Dermis blood vessel endothelial cell (primary cell): ENCODE measurements at places on chromosomes 7 and 10. TPM values are rescaled to one million over a fixed set of nuclear protein-coding genes. Genes with fewer than 3 reads are reported as not detected.

DNA sequence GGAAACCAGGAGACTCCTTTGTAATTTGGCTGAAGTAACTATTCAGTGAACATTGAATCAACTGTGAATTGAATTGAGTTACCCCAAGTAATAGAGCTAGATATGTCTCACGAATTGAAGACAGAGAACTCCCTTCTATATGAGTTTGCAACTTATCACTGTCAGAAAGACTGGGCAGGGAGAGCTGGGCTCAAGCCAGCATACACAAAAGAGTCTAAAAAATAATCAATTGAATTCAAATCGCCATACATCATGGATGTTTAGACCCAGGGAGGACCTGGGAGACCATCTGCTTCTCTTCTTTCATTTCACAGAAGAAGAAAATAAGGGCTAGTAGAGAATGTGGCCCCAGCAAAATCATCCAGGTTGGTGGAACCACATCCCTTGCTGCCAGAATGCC is 503.1 kb upstream of the AUTS2 start:
- DNase-seq = no peak

DNA sequence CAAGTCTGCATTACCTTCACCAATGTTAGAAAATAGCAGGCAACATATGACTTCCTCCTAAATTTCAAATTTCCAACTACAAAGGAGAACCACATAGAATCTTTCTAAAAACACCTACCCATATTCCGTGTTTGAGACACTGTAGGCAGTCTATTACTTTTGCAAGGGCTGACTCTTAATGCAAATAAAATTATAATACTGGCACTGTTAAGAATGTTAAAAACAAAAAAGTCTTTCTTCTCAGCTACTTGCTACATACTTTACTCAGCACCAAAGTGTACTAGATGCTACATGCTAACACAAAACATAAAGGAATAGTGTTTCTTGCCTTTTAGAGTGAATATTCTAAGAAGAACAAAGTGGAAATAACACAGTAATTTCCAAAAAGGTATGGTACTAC is 65.4 kb downstream of the SRPK2 start:
- DNase-seq = no peak

DNA sequence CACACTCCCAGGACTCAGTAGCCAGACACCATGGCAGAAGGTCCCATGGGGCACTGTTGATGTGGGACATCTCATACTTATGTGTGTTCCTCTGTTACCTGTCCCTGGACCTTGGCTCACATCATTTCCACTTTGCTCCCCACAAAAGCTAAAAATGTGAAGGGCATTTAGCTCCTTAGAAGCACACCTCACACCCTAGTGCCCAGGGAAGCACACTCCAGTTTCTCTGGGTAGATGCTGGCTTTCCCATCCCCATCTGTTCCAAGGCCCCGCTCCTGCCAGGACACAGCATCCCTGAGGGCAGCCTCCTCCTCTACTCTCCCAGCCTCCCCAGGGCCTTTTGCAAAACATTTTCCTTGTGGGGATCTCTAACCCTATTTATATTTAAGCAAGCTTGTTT is 572.4 kb upstream of the MGMT start:
- DNase-seq = no peak

- peak; percentile 45 for DNase-seq
Observed at GRCh38 chr10:35420044-35420443, 83.7 kb downstream of the CCNY start.

- DNase-seq = no peak
Observed at GRCh38 chr7:108598153-108598552, 28.5 kb downstream of the DNAJB9 start.

DNA sequence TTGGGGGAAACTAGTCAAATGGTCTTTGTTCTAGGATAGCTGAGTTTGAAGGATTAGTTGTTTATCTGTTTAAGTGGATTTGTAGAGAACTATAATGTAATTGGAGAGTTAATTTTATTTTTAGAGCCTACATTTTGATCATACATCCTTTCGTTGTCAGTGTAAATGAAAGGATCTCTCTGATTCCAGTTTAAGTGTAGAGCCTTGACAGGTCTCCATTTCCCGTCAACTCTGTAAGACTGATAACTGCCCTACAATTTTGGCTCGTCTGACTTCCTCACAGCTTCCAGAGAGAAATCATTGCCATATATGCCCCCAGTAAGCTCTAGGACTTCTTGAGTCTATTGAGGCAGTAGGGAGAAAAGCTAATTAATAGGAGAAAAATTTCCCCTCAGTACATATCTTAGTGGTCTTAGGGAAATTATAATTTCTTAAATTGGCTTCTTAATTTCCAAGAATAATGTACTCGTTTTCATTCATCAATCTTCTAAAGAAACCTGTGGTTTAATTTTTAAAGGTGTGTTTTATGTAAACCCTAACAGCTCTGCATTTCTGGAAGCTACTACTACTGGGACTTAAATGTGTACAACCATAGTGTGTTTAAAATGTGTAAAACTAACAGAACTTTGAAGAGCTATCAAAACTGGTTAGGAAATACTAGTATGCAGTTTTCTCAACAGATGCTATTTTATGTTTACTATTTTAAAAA is 3.8 kb downstream of the KMT2E start:
- peak; percentile 52 for DNase-seq

DNA sequence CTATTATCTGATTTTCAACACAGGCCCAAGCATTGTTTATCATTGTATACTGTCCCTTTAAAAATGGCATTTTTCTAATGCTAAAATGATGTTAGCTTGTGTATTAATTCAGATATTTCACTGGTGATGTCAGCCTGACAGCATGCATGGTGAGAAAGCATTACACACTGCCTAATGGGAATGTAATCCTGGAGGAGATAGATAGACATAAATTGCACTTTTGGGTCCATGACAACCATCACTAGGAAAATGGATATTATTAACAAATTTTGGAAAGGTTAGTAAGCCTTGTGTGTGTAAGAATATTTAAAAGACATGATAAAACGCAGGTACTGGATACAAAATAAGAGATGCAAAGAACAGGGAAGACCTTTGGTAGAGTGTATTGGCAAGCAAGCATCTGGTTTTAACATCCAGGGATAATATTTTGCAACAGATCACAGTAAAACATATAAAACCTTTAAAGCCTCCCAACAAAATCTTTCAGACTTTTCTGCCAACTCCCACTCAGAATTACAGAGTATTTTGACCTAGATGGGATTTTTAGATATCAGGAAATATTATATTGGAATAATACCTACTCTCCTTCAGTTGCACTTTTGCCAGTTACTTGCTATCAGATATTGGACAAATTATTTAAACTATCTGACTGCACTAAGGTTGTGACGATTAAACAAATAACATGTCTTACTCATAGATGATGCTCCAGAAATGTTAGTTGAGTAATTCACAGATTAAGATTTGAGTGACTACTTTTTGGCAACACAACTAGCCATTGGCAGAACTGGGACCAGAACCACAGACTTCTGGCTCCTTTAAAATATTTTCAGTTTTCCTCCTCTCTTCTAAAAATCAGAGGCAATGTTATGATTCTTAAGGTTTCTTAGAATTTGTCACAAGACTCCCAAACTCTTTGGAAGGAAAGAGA is 291.6 kb upstream of the SEMA3C start:
- no peak for DNase-seq

DNA sequence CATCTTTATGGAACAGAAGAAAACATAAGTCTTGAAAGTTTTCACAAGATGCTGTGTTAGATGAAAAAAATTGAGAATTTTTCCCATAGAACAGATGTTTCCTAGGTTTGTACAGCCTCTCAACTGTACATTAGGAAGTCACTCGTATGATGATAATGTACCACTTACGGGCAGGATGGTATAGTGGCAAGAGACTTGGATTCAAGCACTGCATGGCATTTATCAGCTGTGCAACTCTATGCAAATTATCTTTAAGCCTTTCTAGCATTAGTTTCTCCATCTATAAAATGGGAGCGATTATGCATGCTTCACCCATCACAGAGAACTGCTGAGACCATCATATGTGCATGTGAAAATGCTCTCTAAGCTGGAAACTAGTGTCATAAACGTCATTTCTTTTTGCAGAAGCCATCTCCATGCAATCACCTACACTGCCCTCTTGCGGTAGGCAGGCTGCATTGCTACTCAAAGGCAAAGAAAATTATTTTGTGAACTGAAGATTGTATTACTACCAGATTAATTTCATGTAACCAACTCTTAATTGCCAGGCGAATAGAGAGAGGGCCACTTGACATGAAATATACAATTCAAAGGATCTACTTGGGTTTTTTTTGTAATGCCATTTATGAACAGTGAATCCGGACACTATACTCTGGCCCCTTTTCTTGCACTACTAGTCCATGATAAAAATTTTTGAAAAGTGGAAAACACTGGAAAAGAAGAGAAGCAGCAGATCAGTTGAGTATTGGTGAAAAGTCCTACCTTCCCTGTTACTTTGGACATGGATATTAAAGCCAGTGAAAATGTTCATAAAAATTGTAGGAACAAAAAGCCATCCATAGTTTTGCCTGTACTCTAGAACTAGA is 102.3 kb downstream of the JAZF1 start:
- peak; percentile 72 for DNase-seq

GRCh38 chr10:117096599-117097201 is 41.4 kb downstream of the VAX1 start:
- no peak for DNase-seq

DNA sequence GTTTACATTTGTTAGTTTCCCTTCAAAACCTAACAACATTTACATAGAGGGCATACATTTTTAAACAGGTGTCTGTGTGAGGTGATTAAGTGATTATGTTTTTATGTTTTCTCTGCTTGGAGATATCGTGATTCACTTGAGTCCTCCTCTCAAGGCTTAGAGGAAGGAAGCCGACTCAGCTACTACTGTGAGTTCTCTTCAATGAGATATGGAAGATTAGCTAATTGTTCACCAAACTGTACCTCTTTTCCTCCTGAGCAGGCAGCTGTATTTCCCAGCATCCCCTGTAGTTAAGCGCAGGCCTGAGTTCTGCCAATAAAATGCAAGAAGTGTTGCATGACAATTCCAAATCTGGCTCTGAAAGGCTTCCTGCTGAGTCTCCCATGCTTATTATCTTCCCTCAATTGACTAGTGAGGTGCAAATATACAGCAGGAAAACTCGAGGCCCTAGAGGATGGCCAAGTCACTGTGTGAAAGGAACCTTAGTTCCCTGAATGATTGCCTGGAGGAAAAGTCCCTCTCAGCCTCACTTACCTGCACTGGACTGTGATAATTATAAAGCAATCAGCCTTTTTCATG is 528.7 kb downstream of the GRM8 start:
- peak; percentile 59 for DNase-seq

DNA sequence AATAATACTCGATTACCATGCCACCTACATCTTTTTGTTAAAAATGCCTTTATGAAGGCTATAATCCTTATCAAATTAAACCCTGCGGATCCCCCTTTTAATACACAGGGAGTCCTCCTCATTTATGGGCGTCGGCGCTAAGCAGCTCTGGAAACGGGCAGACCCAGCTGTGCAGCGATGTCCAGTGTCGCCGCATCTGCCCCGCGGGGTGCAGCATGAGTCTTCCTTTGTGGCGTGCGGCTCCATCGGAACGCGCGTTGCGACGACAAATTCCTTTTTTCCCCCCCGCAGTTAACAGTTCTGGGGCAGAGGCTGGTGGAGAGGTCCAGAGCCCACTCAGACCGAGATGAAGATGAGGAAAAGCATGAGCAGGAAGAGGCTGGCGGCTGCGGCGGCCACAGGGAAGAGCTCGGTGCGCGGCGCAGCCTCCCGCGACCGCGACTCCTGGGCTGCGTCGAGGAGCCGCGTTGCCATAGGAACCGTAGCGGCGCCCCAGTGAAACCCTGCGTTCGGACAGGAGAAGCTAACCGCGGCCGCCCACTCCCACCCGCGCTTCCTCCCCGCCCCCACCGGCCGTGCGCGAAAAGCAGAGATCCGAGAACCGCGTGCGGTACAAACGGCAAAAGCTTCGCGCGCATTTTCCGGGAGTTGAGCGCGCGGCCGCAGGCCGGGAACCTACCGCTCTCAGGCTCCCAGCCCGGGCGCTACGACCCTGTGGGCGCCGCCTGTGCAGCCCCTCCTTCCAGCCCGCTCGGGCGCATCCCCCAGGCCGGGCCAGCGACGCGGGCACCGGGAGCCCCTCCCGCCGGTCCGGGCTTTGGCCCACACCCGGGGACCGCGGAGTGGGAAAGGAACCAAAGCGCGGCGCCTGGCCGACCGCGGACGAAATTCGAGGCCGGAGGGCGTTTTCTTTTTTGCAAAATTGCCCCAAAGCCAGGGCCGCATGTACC is 130.6 kb downstream of the SPAG6 start:
- DNase-seq = peak; percentile 16

DNA sequence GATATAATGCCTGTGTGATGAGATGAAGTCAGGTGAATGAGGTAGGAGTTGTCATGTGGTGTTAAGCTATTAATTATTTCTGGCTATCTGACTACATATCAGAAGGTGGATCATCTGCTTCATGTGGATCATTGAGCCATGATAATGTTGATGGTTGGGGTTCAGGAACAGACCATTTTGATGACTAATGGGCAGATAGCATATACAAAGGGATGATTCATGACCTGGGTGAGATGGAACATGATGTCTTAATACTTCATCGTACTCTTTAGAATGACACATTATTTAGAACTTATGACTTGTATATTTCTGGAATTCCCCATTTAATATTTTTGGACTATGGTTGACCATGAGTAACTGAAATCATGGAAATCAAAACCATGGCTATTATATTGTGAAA is 155.1 kb downstream of the OR13A1 start:
- DNase-seq = peak; percentile 4

- no peak for DNase-seq
Observed at GRCh38 chr7:7705318-7705717, 13.1 kb downstream of the RPA3 start.

DNA sequence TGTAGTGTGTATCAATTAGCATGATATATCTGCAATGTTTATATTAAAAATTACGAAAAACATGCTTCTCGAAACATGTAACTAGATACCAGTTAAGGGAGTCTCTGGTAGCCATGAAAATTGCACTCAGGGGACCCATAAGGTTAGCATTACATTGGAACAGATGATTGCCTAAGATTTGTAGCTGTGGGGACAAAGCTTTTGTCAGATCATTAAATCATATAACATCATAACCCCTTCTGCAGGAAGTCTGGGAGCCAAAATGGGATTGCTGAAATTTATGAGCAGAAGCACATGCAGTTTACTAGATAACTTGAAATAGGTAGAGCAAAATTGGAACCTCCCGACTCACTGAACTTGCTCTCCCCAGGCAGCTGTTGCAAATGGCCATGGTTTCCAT is 235.0 kb upstream of the IGFBP3 start:
- DNase-seq = no peak

DNA sequence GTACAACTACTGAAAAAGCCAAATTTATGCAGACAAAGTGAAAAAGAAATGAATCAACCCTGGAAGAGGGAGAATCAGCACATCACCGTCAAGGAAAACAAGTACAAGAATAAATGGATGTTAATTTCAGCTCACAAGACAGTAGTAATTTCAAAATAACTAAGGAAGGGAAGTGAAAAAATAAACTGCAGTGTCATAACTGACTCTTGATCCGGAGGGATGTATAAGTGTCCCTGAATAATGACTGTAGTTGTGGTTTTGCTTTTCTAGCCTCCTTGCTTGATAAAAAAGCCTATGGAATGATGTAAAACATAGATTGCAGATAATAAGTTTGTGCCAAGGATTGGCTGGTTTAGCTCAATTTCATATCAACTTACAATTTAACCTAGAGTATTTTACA is 721.1 kb upstream of the C7orf33 start:
- DNase-seq = no peak

The SLC13A1 gene
- total RNA-seq = not detected in 2 replicates

The TMEM176B gene
- total RNA-seq = not detected in 2 replicates
